ENCODE measurements at places on chromosomes 6 and 20. TPM values are rescaled to one million over a fixed set of nuclear protein-coding genes. Genes with fewer than 3 reads are reported as not detected.
A peak's percentile ranks its signal among the peaks of the same experiment; 100 is the strongest.

Gene WFDC10B
- not detected for total RNA-seq

- peak overlapping the region; percentile 26 for H3K4me3 ChIP-seq
- H3K27ac ChIP-seq: no peak overlapping the region
- peaks cover 40% of the 10 kb centered on the region for H3K4me1 ChIP-seq
- H3K36me3 ChIP-seq: no peaks in the 10 kb centered on the region
- peak; percentile 62 for DNase-seq
These were observed 5.9 kb downstream of the TMEM239 start for GRCh38 chr20:2822073-2822472.

DNA sequence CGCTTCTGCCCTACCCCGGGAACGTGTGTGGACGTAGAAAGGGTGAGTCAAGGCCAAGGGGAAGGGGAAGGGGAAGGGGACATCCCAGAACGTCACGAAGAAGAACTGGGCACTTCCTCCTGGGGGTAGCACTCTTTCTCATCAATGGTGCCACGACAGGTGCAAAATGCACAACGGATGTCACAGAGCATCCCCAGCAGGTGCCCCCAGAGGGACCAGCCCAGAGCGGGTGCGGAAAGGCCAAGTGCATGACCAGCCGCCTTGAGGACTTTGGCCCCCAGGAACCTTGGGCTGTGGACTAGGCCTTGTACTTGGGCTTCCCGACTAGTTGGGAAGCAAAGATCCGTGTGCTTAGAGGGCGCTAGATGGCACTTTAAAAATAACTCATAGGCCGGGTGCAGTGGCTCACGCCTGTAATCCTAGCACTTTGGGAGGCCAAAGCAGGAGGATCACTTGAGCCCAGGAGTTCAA, 12.1 kb upstream of the SRC start:
- H3K4me1 ChIP-seq: peaks cover 22% of the 10 kb centered on the region
- no peak for DNase-seq
- no peak overlapping the region for H3K27ac ChIP-seq
- H3K4me3 ChIP-seq: no peak overlapping the region
- H3K36me3 ChIP-seq: no peaks in the 10 kb centered on the region

GRCh38 chr6:40599555-40599954, 12.4 kb upstream of the LRFN2 start:
- no peak overlapping the region for H3K27ac ChIP-seq
- H3K36me3 ChIP-seq: no peaks in the 10 kb centered on the region
- no peak overlapping the region for H3K4me3 ChIP-seq
- DNase-seq: no peak

Gene GNAS-AS1
- 1.4 TPM for total RNA-seq

Measured in activated T-helper 1 cell treated with anti-CD3 and anti-CD28 coated beads, Interleukin-12 subunit alpha, Interleukin-12 subunit beta, Interleukin-2, Interleukin-4 antibody, amounts not matched to agents 30 ng/mL and 10 ng/mL and 1 ng/mL, durations not matched to agents 14 hours and 24 hours and 36 hours (primary cell).